Muscle of arm (tissue), 14 donors: ENCODE measurements at places on chromosomes 2 and 18. TPM values are rescaled to one million over a fixed set of nuclear protein-coding genes. Genes with fewer than 3 reads are reported as not detected.

ADRA2B gene
- polyA plus RNA-seq: 2.4 TPM

- peak; percentile 45 for DNase-seq
Observed at GRCh38 chr2:80073134-80073561, 231.4 kb downstream of the LRRTM1 start.

DNA sequence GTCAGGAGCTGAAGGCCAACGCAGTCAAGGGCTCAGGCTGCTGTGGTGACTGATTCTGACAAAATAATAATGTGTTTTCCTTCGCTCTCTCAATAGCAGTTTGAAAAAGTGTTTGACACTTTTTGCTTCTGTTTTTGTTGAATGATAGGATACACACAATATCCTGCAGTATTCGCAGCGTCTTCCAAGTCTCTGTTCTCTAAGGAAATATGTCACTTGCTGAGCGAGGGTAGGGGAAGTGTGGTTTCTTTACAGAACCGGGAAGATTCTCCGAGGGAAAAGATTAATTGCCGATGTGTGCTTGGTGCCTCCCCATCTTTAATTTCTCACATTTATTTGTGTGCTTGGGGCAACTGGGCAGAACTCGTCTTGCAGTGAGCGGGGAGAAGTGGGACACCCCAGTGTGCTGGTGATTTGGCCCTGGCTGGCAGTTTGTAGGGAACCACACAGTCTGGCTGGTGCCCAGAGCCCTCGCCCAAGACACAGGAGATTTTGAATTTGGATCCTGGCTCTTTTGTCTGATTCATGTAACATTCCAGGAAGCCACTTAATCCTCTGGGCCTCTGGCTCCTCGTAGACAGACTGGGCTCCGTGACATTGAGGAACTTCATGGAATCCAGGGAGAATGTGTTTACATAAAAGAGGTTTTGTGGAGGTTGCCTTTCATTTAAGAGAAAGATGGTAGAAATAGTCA, 169.4 kb downstream of the LDLRAD4 start:
- no peak for DNase-seq

- DNase-seq: peak; percentile 16
Observed at GRCh38 chr2:24616616-24617015, 125.6 kb downstream of the NCOA1 start.

DNA sequence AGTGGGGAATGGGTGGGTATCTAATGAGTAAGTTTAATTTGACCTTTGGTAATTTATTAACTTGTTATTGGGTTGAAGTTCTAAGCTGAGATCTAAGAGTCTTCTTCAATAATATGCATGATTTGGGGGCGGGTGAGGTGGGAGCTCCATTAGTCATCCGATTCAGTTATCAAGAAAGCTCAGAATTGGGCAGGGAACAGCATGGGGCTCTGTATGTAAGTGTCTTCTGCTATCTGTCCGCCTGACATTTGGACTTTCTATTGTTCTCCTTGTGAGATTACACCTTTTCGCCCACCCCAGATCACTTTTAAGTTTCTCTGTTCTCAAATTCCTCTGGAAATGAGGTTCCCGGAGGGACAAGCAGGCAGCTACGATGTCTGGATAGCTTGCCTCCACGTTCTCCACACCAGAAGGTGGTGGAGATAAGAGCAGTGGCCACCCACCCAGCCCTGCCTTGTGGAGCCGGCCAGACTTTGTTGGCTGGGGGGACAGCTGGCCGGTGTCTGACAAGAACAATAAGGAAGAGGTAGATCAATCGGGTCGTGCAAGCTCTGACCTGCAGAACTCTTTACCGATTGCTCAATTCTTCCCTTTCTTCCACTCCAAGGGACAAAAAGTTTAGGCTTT, 75.5 kb upstream of the GATA6 start:
- DNase-seq: no peak
